ENCODE measurements at places on chromosomes 6 and 20. TPM values are rescaled to one million over a fixed set of nuclear protein-coding genes. Genes with fewer than 3 reads are reported as not detected.

DNA sequence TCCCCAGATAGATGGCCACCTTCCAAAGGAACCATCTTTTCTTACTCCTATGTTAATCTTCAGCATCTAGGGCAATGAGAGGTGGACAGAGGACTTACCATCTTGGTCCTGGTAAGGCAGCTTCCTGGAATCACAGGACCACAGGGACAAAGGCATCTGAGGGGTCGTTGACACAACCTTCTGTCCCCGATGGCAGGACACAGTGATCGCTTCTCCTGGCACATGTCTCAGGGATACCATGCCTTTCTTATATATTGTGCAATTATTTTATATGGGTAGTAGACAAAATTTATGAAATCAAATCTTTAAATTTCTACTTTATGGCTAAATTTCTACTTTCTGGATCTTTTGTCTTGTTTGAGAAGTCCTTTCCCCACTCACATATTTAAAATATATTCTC lies 20.1 kb downstream of the SERPINB1 start:
- peaks cover 31% of the 10 kb centered on the region for H3K4me1 ChIP-seq
- no peaks in the 10 kb centered on the region for H3K27me3 ChIP-seq
- DNase-seq: no peak
- H3K36me3 ChIP-seq: peaks cover 13% of the 10 kb centered on the region

- peaks cover 43% of the 10 kb centered on the region for H3K36me3 ChIP-seq
- H3K4me3 ChIP-seq: peak overlapping the region; percentile 99
- peaks cover 48% of the 10 kb centered on the region for H3K4me1 ChIP-seq
- no peaks in the 10 kb centered on the region for H3K27me3 ChIP-seq
These were observed 551 bp downstream of the SYNCRIP start for GRCh38 chr6:85641897-85642773.

DNA sequence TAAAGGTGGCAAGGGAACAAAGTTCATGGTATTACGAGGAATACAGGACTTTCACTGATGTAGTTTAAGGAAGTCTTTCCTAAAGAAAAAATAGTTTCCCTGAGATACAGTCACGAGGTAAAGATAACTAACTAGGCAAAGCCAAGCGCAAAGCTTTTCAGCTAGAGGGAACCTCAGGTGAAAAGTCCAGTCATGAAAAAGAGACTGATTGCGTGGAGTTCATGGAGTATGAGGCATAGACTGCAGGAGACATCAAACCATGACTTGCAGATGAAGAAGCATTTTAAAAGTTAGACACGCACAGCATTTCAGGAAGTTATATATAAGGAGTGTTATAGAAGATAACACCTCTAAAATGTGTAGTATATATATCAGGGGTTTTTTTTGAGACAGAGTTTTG lies 205.6 kb upstream of the ZNF184 start:
- peaks cover 14% of the 10 kb centered on the region for H3K36me3 ChIP-seq
- DNase-seq: no peak
- no peak overlapping the region for H3K27ac ChIP-seq
- H3K27me3 ChIP-seq: peaks cover 75% of the 10 kb centered on the region
- H3K4me3 ChIP-seq: no peak overlapping the region
- H3K4me1 ChIP-seq: peaks cover 12% of the 10 kb centered on the region

- no peak overlapping the region for H3K27ac ChIP-seq
- no peaks in the 10 kb centered on the region for H3K36me3 ChIP-seq
- H3K4me3 ChIP-seq: no peak overlapping the region
- no peak for DNase-seq
- H3K27me3 ChIP-seq: peaks cover 12% of the 10 kb centered on the region
These were observed 79.0 kb upstream of the SPACA1 start for GRCh38 chr6:87968435-87969278.

Gene DTNBP1
- 32.6 TPM for total RNA-seq
